ENCODE measurements at places on chromosomes 7 and 10.

GRCh38 chr7:34758111-34758601 lies 100.1 kb downstream of the NPSR1 start:
- DNase-seq = no peak

DNA sequence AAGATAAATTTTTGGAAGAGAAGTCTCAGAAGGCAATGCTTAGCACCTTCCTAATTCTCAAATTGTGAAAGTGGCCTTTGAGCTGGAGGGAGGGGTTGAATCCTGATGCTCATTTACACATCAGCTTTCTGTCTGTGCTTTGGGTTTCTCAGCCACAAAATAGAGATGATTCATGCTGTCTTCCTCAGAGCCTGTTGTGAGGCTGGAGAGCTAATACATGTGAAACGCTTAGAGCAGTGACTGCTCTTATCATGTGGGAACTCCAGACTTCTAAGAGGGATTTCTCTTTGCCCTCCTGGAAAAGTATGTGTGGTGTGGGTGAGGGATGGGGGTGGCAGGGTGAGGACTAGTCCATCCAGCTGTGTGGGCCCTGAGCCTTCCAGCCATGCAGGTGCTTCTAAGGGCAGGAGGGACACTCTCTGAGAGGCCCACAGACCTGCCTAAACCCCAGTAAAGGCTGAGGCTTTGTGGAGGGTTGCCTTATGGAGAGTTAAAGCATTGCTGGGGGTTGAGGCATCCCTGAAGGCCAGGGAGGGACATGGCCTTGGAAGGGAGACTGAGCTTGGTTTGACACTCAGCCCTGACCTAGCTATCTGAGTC lies 4.8 kb upstream of the EVX1 start:
- DNase-seq = peak; percentile 23

DNA sequence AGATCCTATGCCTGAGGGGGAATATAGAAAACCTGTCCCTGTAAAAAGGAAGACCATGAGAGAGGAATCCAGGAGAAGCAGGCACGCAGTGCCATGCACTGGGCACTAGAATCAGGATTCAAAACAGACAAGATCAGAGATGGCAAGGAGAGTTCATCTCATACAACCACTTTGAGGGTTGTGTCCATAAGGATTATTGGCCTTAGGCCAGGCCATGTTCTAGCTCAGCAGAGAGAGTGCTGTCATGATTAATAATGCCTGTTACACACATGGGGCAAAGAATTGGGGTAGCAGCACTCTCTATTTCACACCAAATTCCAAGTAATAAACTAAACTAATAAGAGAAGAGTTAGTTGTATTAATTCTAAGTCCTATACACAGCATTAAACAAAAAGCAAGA lies 29.1 kb downstream of the EZH2 start:
- DNase-seq = no peak

- no peak for DNase-seq
Observed at GRCh38 chr10:29648983-29649268, 14.2 kb upstream of the SVIL start.

DNA sequence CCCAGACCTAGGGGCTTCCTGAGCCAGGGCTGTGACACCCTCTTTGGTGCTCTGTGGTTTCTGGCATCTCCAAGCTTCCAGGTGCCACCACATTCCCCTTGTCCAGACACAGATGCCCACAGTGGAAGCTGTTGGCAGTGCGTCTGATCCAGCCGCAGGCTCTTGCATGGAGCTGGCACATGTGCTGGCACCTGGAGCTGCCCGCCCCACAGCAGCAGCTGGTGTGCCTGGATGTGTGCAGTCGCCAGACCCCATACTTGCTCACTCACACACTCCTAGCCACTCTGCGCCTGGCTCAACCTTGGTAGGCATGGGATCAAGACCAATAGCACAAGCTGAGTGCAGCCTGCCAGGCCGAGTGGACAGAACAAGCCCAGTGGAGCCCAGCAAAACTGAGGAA lies 106.5 kb downstream of the LYZL1 start:
- DNase-seq = no peak

- no peak for DNase-seq
Observed at GRCh38 chr10:11292576-11293302, 275.1 kb downstream of the CELF2 start.

DNA sequence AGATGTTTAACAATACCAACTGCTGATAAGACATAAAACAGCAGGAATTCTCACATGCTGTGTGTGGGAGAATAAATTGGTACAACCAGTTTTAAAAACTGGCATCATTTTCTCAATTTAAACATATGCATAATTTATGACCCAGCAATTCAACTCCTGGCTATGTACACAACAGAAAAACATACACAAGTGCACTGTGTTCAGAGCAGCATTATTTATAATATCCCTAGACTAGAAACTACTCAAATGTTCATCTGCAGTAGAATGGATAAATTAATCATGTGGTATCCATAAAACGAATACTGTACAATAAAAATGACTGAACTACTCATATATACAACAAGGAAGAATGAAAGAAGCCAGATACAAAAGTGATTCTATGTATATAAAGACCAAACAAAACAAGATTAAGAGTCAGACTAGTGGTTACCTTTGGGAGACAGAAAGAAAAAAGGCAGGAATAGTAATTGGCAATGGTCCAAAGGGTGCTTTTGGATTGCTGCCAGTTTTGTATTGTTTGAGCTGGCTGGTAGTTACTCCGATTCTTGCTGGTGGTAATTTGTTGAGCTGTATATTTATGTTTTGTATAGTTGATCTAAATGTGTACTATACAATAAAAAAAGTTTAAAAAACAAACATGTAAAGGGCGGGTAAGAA lies 306.0 kb downstream of the TFEC start:
- no peak for DNase-seq

DNA sequence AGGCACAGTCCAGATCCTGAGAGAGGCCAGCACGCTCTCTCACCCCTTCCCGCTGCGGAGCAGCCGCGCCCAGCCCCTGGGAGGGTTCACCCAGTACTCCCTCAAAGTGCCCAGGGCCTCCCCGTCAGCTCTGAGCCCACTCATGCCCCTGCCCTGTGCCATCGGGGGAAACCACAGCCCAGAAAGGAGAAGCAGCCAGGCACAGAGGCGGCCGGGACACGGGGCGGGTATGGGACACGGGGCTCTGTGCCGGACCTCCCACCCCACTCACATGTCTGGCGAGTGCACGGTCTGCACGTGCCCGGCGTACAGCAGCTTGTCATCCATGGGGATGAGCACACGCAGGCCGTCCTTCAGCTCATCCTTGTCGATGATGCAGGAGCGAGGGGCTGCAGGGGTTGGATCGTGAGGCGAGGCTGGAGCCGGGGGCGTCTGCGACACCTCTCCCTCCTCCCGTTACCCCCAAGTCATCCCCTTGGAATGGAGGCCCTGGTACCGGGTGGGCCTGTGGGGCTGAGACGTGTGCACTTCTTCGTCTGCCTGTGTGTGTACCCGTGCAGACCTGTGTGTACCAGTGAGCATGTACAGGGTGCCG lies 38.2 kb downstream of the SLC29A4 start:
- no peak for DNase-seq

GRCh38 chr7:154942691-154943090 lies 60.2 kb downstream of the PAXIP1 start:
- no peak for DNase-seq

DNA sequence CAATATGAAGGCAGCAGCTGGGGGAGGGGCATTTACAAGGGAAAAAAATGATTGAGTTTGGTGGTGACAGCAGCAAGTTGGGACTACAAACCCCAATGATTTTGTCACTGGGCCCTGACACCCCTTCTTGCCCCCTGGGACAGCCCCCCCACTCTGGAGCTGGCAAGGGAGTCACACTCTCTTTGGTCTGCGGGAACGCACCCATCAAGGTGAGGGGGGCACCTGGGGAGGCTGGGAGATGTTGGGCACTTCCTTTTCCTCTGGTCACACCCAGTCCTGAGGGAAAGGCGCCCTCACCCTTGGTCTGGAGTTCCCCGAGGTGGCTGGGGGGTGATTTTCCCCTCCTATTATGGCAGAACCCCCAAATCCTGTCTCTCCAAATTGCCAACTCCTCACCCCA lies 24.4 kb downstream of the EPHB4 start:
- DNase-seq = no peak

DNA sequence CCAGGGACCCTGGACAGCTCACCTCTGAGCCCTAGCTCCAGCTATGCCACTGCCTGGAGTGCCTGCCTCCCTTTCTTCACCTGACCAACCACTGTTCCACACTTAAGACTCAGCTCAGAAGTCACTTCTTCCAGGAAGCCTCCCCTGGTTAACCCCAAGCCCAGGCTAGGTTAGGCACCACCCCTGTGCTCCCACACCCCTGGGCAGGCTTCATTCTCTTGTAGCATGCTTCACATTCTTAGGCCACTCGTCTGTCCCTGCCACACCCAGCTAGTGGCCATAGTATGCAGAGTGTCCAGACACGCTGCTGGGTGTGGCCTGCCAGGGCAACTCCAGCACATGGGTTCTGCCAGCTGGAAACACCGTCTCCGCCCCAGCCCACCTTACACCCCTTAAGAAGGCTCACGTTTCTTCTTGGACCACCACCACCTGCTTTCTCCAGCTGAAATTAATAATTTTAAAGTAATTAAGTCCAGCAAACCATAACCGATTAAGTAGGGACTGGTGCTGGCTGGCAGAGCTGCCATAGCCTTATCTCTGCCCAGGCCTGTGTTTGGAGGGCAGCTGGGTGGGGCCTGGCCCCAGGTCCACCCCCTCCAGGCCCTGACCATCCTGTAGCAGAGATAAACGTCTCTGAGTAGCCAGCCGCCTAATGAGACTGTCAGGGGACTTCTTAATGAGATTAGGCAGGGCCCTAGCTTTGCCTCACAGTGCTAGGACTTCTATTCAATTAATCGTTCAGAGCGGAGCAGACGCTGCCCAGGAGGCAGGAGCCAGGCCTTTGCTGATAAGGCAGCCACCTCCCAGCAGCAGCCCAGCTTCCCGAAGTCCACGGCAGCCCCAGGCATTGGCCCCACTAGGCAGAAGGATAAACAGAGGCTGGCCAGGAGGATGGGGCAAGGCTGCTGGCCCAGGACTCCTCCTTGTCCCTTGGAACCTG lies 20.5 kb downstream of the GRID1 start:
- DNase-seq = no peak

- no peak for DNase-seq
Observed at GRCh38 chr7:37187179-37187578, 261.5 kb downstream of the ELMO1 start.

DNA sequence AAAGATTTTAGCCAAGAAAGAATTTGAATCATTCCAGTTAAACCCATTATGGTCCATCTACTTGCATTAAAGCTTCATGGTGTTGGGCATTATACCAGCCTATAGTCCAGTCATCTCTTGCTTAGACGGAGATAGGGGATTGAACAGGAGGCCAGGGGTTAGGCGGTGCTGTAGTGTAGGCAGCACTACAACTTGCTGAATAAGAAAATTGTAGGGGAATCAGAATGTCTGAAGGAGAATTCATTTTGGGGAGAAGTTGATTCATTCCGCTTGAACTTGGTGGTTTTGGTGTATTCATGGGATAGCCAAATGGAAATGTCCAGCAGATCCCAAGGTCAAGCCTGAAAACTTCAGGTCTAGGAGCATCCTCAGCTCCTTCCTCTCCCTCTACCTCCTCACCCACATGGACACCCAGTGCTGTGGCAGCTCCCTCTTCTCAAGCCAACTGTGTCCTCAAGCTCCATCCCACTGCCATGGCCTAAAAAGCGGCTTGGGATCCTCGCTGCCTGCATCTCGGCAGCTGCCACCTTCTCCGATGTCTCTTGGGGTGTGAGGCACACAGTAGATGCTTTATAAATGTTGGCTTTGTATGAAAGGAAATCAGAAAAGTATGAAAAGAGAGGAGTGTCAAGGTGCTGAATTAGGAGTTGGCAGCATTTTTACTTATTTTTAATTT lies 63.6 kb upstream of the MNX1 start:
- no peak for DNase-seq

DNA sequence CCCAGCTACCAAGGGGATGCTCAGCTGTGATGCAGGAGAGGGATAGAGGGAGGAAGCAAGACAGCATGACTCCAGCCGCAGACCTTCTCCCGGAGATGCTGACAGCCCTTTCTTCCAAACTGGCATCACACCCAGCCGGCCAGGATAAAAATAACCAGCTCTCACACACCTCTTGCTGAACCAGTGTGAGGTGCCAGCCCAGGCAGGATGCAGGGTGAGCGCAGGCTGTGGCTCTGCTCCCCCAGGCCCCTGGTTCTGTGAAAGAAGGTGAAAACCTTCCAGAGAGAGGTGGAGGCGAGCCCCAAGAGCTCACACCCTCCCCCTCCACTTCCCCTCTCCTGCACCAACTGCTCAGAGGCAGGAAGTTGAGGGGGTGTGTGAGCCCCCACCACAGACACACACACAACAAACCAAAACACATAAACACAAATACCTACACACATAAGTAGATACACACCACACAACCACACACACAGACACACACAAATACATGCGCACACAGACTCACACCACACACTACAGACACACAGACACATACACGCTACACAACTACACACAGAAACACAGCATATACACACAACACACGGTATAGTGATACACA lies 4.0 kb downstream of the GPR15LG start:
- DNase-seq = no peak

- DNase-seq = peak; percentile 43
Observed at GRCh38 chr7:104791080-104791479, 222.9 kb upstream of the KMT2E start.

DNA sequence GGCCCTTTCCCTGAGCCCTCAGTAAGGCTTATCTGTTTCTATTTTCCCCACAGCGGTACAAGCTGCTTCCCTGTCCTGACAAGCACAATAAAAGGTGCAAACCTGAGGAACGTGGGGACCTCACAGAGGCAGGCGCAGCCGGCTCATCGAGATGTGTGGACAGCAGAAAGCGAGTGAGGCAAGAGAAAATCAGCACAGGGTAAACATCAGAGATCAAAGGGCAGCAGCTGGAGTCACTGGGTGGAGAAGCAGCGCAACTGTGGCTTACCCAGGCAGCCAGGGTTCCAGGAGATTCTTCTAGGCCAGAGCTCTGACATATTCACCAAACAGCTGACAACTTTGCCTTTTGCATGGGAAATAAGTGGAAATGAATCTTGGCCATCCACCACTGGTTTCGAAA lies 212.6 kb downstream of the WDR11 start:
- no peak for DNase-seq

- DNase-seq = peak; percentile 61
Observed at GRCh38 chr10:133315847-133316246, 7.1 kb downstream of the ZNF511 start.

DNA sequence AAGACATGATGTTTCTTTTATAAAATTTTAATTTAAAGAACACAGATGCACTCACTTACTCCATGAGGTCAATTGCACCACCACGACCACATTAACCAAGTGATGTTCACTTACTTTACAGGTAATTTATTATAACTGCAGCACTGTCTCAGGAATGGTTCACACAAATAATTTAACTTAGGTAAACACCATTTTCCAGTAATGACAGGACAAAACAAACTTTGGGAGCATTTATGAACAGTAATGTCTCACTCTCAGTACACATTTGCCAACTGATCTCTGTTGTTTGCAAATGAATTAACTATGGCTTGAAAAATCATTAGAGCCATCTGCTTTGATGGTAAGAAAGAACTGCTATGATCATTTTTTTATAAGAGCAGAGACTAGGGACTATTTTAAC lies 150.4 kb downstream of the ETV1 start:
- DNase-seq = no peak

- DNase-seq = no peak
Observed at GRCh38 chr7:140501966-140502365, 22.7 kb upstream of the MKRN1 start.
